Stimulated activated CD4-positive, alpha-beta T cell treated with anti-CD3 and anti-CD28 coated beads, Interleukin-15, amount 100 ng/mL, for 1 hour (primary cell): ENCODE measurements at places on chromosomes 4 and X.

- DNase-seq = no peak
These were observed 929 bp downstream of the ESX1 start for GRCh38 chrX:104253567-104254441.

DNA sequence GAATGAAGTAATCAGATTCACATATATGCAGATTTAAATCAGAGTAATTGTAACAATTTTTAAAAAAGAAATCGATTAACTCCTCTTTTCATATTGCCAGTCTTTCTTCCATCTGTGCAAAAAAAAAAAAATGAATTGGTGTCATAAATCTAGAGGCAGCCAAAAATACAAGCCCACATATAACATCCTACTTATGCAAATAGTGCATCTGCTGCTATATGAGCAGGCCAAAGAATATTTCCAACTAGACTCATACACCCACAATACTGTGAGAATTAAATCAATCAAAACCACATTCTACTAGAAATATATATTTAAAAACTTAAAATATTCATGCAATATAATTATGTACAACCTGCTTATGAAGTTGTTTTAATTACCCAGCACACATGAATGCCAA, 298.1 kb upstream of the TRAM1L1 start:
- DNase-seq = no peak

- no peak for DNase-seq
These were observed 37.7 kb downstream of the HTT start for GRCh38 chr4:3112201-3112600.

DNA sequence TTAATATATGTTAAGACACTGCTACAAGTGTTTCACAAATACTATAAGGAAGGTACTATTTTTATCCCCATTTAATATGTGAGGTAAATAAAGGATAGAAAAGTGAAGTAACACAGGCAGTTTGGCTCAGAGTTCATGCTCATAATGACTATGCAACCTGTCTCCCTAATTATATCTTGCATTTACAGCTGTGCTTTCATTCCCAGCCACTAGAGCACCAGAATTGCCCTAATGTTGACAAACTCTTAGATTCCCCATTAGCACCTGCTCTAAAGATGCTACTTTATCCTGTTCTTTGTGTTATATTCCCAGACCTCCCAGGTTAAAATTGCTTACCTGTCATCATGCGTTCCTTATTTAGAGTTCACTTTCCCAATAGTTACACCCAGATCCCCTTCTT, 833.6 kb downstream of the CCSER1 start:
- no peak for DNase-seq

- DNase-seq = no peak
These were observed 76.3 kb downstream of the DCHS2 start for GRCh38 chr4:154415313-154415712.

DNA sequence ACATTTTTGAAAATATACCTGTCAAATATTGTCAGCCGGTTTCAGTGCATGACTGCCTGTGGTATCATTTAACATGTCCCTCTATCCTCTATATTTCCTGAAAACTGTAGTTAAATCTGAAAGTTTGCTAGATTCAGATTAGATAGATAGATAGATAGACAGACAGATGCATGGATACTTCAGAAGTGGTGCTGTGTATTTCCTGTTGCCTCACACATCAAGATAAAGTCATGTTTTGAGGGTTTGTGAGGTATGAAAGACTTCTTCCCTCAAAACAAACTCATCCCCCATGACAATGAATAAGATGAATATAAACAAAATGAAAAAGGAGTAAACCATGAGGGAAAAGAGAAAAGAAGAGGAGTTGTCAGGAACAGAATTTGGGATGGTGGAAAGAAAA, 6.0 kb upstream of the BST1 start:
- DNase-seq = no peak

- DNase-seq = no peak
These were observed 296.4 kb downstream of the GPAT3 start for GRCh38 chr4:83832110-83832825.

- no peak for DNase-seq
These were observed 417.9 kb downstream of the PDGFC start for GRCh38 chr4:156553659-156554058.

DNA sequence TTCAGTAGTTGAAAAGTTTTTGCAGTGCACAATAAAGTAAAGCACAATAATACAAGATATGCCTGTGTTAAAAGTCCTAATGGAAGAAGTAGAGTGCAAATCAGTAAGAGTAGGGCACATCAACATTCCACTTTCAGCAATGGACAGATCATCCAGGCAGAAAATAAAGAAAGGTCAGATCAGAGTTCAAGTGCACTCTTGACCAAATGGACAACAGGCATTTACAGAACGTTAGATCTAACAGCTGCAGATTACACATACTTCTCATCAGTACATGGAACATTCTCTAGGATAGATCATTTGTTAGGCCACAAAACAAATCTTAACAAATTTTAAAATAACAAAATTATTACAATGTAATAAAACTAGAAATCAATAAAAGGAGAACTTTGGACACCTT, 1373.5 kb upstream of the PABPC4L start:
- no peak for DNase-seq

GRCh38 chr4:98996056-98996764, 689 bp downstream of the METAP1 start:
- no peak for DNase-seq

DNA sequence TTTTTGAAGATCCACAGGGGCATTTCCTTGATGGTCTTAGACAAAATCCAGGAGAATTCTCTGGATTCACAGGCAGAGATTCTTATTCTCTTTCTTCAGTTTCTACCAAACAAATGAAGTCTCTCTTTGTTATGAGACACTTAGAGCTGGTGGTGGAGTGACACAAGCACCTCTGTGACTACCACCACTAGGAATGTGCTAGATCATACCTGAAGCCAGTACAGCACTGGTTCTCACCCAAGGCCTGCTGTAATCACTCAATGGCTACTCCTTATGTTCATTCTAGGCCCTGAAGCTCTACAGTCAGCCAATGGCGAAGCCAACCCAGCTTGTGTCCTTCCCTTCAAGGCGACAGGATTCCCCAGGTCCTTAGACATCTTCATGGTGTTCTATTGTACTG, 482.3 kb downstream of the TRAM1L1 start:
- DNase-seq = no peak

DNA sequence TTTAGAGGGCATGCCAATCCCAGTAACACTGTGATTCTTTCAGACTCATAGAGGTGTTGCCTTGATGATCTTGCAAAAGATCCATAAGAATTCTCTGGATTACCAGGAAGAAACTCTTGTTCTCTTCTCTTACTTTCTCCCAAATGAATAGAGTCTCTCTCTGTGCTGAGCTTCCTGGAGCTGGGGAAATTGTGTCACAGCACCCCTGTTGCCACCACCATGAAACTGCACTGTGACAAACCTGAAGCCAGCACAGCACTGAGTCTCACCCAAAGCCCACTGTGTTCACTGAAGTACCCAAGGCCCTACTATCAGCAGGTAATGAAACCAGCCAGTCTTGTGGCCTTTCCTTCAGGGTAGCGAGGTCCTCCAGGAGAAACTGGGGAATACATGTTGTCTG, 332.7 kb upstream of the FGF16 start:
- DNase-seq = no peak
